ENCODE measurements at places on chromosomes 6 and 20. TPM values are rescaled to one million over a fixed set of nuclear protein-coding genes. Genes with fewer than 3 reads are reported as not detected.

The CLIC5 gene
- total RNA-seq = 10.9 TPM

The TMEM14C gene
- 96.7 TPM for total RNA-seq

The PAK5 gene
- total RNA-seq = 0.10 TPM

The ANKRD66 gene
- total RNA-seq = not detected

The ZKSCAN4 gene
- 10.6 TPM for total RNA-seq

The CDKAL1 gene
- total RNA-seq = 43.9 TPM

The PRND gene
- 371 TPM for total RNA-seq

- H3K36me3 ChIP-seq = peaks cover 30% of the 10 kb centered on the region
- DNase-seq = peak; percentile 58
- H3K27me3 ChIP-seq = peaks cover 5% of the 10 kb centered on the region
- H3K4me3 ChIP-seq = no peak overlapping the region
- H3K27ac ChIP-seq = peak overlapping the region; percentile 96
Observed at GRCh38 chr6:30700340-30700739, 9.6 kb upstream of the NRM start.

GRCh38 chr6:163579111-163579879 is 164.8 kb downstream of the QKI start:
- DNase-seq = no peak
- no peak overlapping the region for H3K27ac ChIP-seq
- peaks cover 4% of the 10 kb centered on the region for H3K27me3 ChIP-seq
- H3K4me1 ChIP-seq = peaks cover 16% of the 10 kb centered on the region

GRCh38 chr20:31260326-31260932 is 3.0 kb downstream of the DEFB115 start:
- no peak overlapping the region for H3K4me3 ChIP-seq
- DNase-seq = no peak
- peaks cover 5% of the 10 kb centered on the region for H3K36me3 ChIP-seq
- H3K27me3 ChIP-seq = peaks cover 7% of the 10 kb centered on the region

- peaks cover 27% of the 10 kb centered on the region for H3K4me1 ChIP-seq
- peaks cover 28% of the 10 kb centered on the region for H3K36me3 ChIP-seq
- H3K4me3 ChIP-seq = peak overlapping the region; percentile 99
- H3K27ac ChIP-seq = peak overlapping the region; percentile 92
- no peak for DNase-seq
Observed at GRCh38 chr20:2798814-2799213, 1.6 kb downstream of the CPXM1 start.

DNA sequence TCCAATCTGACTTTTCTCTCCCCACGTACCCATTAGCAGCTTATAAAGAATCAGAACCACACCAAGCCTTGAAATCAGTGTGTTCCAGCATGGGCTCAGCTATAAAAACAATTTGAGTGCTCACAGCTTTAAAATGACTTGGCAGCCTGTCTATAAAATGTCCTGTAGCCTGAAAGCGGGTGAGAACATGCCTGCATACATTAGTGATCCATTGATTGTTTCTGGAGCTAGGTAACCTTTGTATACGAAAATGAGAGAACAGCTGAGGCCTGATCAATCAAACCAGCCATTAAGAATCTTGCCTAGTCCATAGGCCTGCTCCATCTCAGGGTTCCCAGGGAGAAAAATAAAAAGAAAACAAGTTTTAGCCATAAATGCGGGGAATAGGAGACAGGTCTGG is 245.8 kb upstream of the SULF2 start:
- DNase-seq = no peak
- no peak overlapping the region for H3K4me3 ChIP-seq
- H3K27me3 ChIP-seq = peaks cover 2% of the 10 kb centered on the region

DNA sequence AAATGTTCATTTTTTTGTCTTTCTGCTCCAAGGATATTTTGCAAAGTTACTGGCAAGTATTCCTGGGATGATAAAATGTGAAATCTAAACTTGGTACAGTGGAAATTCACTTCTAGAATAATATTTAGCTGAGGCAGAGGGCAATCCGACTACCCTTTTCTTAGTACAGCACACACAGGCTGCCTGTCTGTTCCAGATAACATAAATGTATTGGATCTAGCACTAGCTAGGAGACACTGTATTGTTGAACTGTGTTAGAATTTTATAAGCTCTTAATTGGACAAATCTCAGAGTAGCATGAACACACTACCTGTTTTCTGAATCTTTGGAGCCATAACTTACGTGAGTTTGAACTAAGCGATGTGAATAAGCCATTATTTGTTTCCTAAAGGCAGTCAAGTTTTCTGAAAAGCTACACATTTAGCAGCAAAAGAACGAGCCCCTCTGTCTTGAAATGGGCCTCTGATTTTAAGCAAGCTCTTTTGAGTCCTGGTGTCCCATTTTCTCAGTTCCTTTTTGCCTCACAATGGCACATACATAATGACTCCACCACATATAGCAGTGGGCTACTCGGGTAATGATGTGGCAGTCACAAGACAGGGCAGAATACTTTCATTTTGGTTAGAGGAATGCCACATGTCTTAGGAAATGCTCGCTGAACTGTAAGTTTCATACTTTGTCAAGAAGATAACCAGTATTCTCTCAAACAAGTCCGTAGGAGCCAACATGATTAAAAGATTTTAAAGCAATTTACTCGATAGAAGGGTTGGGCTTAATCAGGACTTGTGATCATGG is 116.5 kb upstream of the ESR1 start:
- H3K4me3 ChIP-seq = no peak overlapping the region
- no peaks in the 10 kb centered on the region for H3K4me1 ChIP-seq
- H3K36me3 ChIP-seq = no peaks in the 10 kb centered on the region
- H3K27me3 ChIP-seq = no peaks in the 10 kb centered on the region
- H3K27ac ChIP-seq = no peak overlapping the region

DNA sequence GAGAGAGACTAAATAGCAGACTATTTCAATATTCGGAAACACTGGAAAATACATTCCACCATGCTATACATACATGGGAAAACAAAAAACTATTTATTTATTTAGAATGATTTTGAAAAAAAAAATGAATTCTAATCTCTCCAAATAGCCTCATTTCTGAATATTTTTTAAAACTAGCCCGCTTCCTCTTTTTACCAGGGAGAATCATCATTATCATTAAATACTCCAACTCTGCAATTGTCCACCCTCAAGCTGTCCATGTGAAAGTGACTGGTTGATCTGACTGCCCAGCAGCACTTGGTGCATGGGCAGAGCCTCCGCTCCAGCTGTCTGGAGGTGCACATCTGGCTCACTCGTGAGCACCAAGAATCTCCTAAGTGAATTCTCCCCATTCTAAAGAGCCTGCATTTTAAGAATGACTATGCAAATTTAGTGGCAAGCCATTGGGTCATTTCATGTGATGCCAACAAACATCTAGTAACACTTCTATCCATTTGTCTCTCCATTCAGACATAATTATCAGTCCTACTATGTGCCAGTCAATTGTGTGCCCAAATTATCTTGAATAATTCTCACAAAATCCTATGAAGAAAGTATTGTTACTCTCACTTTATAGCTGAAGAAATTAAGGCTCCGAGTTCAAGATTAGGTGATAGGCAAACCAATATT is 64.8 kb downstream of the INSM1 start:
- no peak for DNase-seq
- peaks cover 5% of the 10 kb centered on the region for H3K36me3 ChIP-seq
- no peak overlapping the region for H3K4me3 ChIP-seq
- no peak overlapping the region for H3K27ac ChIP-seq

GRCh38 chr6:29627755-29628418 is 5.1 kb downstream of the GABBR1 start:
- DNase-seq = peak; percentile 74
- H3K27ac ChIP-seq = peak overlapping the region; percentile 86
- peaks cover 19% of the 10 kb centered on the region for H3K27me3 ChIP-seq
- peak overlapping the region; percentile 99 for H3K4me3 ChIP-seq
- H3K4me1 ChIP-seq = peaks cover 78% of the 10 kb centered on the region

DNA sequence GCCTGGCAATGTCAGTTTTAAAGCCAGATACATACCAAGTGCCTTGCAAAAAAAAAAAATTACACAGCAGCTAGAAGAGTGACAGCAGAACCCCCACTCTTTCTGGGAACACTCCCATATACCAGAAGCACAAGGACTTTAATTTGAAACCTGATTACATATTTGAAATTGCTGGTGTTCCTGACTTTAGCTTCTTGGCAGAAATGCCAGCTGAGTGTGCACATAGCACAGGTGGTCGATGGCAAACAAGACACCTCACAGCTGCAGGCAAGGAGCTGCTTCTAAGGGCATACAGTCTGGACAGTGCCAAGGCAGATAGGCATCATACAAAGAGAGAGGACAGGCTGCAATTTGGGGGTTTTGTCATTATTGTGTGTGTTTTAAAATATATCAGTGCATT is 150.7 kb upstream of the SGK1 start:
- no peak overlapping the region for H3K27ac ChIP-seq
- H3K4me1 ChIP-seq = no peaks in the 10 kb centered on the region
- H3K36me3 ChIP-seq = no peaks in the 10 kb centered on the region
- no peak for DNase-seq
- H3K4me3 ChIP-seq = no peak overlapping the region

DNA sequence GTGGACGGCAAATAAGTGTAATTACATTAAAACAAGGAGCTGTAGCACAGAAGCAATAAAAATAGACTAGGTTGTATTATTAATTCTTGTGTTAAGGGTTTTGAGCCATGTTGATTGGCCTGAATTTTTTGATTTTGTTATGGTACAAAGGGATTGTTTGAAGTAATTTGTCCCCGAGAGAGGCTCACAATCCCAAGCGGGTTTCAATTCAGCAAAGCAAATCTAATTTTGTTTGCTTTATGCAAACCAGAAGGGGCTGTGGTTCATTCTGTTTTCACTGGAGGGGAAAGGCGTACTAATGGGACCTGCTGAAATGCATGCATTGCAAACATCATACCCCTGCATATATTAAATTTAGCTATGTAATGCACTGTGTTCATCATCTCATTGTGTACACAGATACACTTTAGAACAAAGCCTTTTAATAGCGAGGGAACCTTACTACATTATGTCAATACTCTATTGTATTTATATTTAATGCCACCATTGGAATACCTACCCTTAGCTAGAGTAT is 379.5 kb upstream of the POU3F2 start:
- H3K27me3 ChIP-seq = no peaks in the 10 kb centered on the region
- no peaks in the 10 kb centered on the region for H3K36me3 ChIP-seq
- H3K4me3 ChIP-seq = no peak overlapping the region
- no peak for DNase-seq

- H3K27ac ChIP-seq = no peak overlapping the region
- H3K27me3 ChIP-seq = peaks cover 3% of the 10 kb centered on the region
- H3K4me1 ChIP-seq = peaks cover 14% of the 10 kb centered on the region
- H3K36me3 ChIP-seq = peaks cover 31% of the 10 kb centered on the region
Observed at GRCh38 chr20:1125277-1125676, 6.9 kb downstream of the PSMF1 start.

- no peaks in the 10 kb centered on the region for H3K4me1 ChIP-seq
- H3K36me3 ChIP-seq = no peaks in the 10 kb centered on the region
- no peak overlapping the region for H3K27ac ChIP-seq
- DNase-seq = no peak
- H3K4me3 ChIP-seq = no peak overlapping the region
Observed at GRCh38 chr20:40814631-40814960, 125.6 kb upstream of the MAFB start.

GRCh38 chr6:146106532-146106931 is 77.7 kb downstream of the GRM1 start:
- no peaks in the 10 kb centered on the region for H3K27me3 ChIP-seq
- H3K4me3 ChIP-seq = no peak overlapping the region
- peaks cover 9% of the 10 kb centered on the region for H3K4me1 ChIP-seq
- DNase-seq = no peak
- H3K36me3 ChIP-seq = no peaks in the 10 kb centered on the region

- no peaks in the 10 kb centered on the region for H3K36me3 ChIP-seq
- H3K27me3 ChIP-seq = peaks cover 3% of the 10 kb centered on the region
- H3K4me3 ChIP-seq = no peak overlapping the region
- H3K4me1 ChIP-seq = peaks cover 7% of the 10 kb centered on the region
Observed at GRCh38 chr20:51445591-51445990, 96.9 kb downstream of the NFATC2 start.

GRCh38 chr20:37977786-37978185 is 55.5 kb downstream of the TTI1 start:
- DNase-seq = no peak
- H3K27ac ChIP-seq = no peak overlapping the region
- H3K4me3 ChIP-seq = no peak overlapping the region
- peaks cover 4% of the 10 kb centered on the region for H3K36me3 ChIP-seq
- peaks cover 4% of the 10 kb centered on the region for H3K27me3 ChIP-seq
- H3K4me1 ChIP-seq = peaks cover 14% of the 10 kb centered on the region

GRCh38 chr20:21832442-21833385 is 127.2 kb downstream of the PAX1 start:
- no peak overlapping the region for H3K27ac ChIP-seq
- no peaks in the 10 kb centered on the region for H3K4me1 ChIP-seq
- no peaks in the 10 kb centered on the region for H3K36me3 ChIP-seq
- no peak for DNase-seq
- H3K27me3 ChIP-seq = peaks cover 5% of the 10 kb centered on the region

DNA sequence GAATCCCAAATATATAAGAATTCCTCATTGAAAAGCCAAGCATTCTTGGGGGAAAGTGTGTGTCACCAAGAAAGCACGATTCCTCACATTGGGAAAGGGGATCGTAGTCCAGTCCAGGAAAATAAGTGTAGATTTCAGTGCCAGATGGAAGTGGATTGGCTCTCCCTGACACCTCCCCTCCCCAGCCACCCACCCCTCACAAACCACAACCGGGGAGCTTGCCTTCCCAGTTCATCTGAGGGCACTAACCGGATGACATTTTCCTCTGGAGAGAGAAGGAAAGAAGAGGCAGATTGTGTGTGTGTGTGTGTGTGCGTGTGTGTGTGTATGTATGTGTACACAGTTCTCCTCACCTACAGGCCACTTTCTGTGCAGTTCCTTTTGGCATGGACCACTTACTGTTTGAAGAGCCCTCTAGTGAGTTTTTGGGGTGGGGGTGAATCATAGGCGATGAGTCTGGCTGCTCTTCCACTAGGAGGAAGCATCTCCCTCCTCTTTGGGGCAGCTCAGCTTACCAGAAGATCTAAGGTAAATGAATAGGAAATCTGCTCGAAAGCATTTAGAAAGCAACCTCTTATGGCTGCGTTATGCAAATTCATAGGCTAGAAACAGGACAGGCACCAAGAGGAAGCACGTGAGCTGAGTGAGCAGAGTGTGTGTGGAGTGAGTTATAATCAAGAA is 20.8 kb downstream of the DAAM2 start:
- H3K4me3 ChIP-seq = no peak overlapping the region
- H3K27ac ChIP-seq = no peak overlapping the region
- peaks cover 3% of the 10 kb centered on the region for H3K27me3 ChIP-seq
- DNase-seq = no peak
- no peaks in the 10 kb centered on the region for H3K36me3 ChIP-seq

DNA sequence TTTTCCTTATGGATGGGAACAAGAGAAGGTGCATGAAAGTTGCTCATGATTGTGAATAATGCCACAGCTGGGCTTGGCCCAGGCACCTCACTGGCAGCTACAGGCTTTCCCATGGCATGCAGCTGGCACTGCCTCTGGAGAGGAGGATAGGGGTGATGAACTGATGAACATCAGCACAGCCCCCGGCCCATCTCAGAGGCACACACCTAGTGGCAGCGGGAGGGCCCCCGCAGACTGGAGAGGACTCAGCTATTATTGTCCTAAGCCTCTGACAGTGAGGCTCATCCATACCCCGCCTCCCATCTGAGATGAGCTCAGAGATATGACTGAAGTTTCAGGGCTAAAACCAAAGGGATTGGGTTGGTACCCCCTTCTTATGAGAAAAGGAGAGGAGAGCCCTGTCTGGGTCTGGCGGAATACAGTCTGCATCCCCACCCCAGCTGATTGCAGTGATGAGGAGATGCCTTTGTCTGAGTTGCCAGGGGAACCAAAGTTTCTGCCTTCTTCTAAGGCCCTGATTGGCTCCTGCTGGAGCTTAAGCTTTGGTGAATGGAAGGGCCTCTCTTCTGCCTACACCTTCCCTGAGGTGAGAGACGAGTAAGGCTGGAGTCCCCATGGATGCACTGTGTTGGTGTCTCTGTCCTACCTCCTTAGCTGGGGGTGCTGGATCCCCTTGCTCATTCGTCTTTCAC is 27.6 kb upstream of the EPB41L1 start:
- no peaks in the 10 kb centered on the region for H3K4me1 ChIP-seq
- H3K36me3 ChIP-seq = no peaks in the 10 kb centered on the region
- H3K27ac ChIP-seq = no peak overlapping the region
- DNase-seq = no peak
- H3K27me3 ChIP-seq = peaks cover 1% of the 10 kb centered on the region

Measured in endothelial cell (in vitro differentiated cells).